ENCODE measurements at places on chromosomes 7 and 10.

DNA sequence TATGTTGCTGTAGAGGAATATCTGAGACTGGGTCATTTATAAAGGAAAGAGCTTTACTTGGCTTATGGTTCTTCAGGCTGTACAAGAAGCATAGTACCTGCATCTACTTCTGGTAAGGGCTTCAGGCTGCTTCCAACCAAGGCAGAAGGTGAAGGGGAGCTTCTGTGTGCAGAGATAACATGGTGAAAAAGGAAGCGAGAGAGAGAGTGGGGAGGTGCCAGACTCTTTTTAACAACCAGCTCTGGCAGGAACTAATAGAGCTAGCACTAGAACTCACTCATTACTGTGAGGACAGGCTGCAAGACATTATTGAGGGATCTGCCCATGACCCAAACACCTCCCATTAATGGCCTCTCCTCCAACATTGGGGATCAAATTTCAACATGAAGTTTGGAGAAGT lies 94.5 kb downstream of the KIF20B start:
- DNase-seq: no peak

DNA sequence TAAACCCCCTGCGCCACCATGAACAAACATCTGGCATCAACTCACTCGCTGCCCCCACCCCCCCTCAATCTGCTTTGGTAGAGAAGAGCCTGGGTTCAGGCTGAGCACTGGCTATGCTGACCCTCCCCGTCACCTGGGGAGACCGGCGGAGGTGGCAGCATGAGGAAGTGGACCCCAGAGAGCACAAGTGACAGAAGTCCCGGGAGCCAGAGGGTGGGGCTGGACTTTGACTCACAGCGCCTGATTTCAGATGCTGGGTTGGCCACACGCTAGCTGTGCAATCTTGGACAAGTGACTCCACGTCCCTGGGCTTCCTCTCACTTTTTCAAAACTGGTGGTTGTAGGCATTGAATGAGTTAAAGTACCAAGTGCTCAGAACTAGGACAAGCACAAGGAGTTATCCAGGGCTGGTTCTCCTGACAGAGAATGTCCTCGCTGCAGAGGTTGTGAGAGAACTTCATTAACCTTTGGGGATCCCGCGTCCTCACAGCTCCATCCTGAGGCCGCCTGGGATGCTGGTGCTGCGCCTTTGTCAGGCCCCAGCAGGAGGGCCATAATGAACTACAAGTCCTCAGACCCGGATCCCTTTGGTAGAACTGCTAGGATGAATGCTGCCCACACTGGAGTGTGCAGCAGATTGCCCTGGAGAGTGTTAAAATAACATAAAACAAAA lies 48.8 kb upstream of the RASGEF1A start:
- no peak for DNase-seq

DNA sequence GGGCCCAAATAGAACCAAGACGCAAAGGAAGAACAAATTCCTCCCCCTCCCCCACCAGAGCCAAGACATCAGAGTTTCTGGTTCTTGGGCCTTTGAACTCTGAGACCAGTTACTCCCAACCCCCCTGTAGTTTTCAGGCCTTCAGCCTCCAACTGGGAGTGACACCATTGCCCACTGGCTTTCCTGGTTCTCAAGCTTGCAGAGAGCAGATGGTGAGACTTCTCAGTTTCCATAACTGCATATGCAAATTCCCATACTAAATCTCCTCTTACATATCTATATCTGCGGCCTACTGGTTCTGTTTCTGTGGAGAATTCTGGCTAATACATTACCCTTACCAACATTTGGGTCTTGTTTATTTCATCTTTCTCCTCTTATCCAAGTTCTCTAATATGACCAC lies 762.9 kb downstream of the GRM8 start:
- DNase-seq: no peak

GRCh38 chr7:22793593-22794462 lies 28.8 kb downstream of the TOMM7 start:
- no peak for DNase-seq

DNA sequence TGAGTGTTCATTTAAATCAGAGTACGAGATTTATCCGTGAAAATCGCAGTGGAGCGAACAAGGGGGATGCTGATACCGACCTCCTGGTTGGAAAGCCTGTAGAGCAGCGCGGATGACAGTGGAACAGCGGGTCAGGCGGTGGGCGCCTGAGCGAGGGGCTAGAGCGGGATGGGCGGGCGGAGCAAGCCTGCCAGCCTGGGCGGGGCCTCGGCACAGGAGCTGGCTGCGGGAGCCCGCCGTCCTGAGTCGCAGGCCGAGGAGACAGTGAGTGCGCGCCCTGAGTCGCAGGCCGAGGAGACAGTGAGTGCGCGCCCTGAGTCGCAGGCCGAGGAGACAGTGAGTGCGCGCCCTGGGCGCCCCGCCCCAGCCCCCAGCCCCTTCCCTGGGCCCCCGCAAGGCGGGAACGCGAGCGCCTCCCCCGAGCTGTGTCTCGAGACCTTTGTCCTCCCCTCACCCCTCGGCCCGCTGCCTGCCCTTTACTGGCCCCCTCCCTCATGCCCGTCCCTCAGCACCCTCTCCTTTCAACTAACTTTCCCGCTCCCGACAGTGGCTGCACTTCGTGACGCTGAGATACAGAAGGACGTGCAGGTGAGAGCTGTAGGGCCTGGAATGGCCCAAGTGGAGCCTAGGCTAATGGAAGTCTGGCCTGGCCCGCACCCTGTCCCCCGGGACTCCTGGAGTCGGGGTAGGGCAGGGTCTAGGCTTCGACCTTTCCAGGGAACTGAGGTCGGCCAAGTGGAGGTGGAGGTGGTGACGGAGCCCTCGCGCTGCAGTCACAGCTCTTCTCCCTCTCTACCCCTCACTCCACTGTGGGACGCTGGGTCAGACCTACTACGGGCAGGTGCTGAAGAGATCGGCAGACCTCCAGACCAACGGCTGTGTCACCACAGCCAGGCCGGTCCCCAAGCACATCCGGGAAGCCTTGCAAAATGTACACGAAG lies at the start of gene AS3MT:
TSS of gene AS3MT (plus strand) at position 213 of the 941 bp plus-strand sequence. CDS start at position 336, 123 bp downstream.
- no peak for DNase-seq

DNA sequence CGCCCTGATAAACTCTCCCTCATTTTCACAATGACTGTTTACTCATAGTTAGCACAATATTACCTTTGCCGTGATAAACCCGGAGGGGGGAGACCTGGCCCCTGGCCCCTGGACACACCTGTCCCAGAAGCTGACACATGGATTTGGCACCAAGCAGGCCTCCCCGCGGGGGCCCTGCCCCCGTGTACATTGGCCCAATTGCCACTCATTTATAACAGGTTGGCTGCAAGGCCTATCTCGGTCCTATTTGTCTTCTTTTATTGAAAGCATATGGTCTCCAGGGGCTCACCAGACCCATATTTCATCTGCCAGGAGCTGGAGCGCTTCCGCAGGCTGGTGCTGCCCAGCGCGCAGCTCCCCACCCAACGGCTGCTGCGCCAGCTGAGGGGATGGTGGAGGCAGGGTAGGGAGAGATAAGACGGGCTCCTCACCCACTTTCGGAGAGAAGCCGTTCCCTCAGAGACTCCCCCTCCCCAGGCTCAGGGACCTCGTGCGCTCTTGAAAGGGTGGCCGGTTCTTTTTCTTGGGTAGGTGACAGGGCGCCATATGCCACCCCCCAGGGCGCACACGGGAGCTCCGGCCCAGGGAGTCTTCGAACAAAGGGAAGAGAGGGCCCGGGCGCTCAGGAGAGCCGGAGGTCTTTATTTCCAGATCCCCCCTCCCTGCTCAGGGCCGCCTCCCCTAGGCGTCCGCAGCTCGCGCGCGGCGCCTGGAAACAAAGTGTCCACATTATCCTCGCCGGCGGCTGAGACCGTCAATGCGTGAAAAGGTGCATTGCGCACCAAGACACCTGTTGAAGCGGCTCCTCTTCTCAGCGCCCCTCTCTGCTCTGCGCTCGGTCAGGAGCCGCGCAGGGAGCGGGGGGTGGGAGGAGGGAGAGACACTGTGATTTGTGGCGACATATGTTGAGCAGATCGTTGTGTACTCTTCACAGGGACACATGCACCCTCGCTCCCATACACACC lies 4.3 kb upstream of the NEUROG3 start:
- DNase-seq: no peak

- peak; percentile 66 for DNase-seq
Measured at GRCh38 chr7:36677769-36678437, 46.4 kb downstream of the AOAH start.

- no peak for DNase-seq
Measured at GRCh38 chr7:83908526-83908925, 259.6 kb upstream of the SEMA3E start.

GRCh38 chr7:135910393-135911036 lies 66.6 kb downstream of the MTPN start:
- DNase-seq: no peak

GRCh38 chr7:113015034-113015645 lies 71.5 kb downstream of the GPR85 start:
- DNase-seq: no peak

DNA sequence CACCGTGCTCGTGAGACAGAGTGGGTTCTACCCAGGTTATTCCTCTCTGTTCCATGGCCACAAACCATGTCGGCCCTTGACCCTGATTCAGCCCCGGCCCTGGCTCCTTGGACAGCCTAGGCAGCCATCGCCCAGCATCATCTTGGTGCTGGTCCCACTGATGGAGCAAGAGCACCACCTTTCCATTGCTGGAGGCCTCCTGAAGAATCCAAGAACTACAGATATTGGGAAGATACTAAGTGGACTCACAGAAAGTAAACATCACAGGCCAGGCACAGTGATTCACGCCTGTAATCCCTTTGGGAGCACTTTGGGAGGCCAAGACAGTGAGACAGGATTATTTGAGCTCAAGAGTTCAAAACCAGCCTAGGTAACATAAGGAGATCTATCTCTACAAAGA lies 125.1 kb downstream of the NT5C2 start:
- no peak for DNase-seq

DNA sequence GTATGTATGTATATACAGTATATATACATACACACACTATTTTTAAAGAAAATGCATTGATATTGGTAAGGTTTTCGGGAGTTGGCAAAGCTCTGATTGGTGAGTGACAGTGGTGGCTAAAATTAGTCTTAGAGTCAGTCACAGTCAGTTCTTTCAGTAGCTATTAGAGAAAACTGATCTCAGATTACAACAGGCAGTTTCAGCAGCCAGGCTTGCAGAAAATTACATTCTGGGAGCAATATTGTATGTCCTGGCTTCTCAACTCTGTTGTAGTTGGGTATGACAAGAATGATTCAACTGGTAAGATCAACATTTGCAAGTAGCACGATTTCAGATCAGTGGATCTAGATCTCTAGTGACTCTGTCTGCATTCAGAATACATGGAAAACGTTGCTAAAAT lies 897.9 kb upstream of the AUTS2 start:
- DNase-seq: no peak

DNA sequence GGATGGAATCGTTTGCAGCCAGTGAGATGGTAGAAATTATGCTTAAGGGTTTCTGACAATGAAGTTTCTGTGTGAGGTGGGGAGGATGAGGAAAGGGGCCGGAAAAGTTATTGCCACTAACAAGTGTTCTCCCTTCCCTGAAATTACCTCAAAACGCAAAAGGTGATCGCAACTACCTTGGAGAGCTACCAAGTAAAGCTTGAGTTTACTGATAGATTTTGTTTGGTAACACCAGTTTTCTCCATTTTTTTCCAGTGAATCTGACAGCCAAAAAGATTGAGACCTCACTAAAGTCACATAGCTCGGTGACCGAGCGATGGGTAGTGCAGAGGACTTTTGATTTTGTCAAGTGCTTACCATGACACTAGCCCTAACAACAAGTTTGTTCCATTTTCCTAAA lies 1.6 kb downstream of the SUV39H2 start:
- no peak for DNase-seq

- DNase-seq: no peak
Measured at GRCh38 chr7:123727071-123727837, 21.5 kb downstream of the WASL start.

- no peak for DNase-seq
Measured at GRCh38 chr10:122236690-122237306, 34.3 kb upstream of the BTBD16 start.

- DNase-seq: no peak
Measured at GRCh38 chr10:77494327-77494726, 143.3 kb downstream of the KCNMA1 start.

DNA sequence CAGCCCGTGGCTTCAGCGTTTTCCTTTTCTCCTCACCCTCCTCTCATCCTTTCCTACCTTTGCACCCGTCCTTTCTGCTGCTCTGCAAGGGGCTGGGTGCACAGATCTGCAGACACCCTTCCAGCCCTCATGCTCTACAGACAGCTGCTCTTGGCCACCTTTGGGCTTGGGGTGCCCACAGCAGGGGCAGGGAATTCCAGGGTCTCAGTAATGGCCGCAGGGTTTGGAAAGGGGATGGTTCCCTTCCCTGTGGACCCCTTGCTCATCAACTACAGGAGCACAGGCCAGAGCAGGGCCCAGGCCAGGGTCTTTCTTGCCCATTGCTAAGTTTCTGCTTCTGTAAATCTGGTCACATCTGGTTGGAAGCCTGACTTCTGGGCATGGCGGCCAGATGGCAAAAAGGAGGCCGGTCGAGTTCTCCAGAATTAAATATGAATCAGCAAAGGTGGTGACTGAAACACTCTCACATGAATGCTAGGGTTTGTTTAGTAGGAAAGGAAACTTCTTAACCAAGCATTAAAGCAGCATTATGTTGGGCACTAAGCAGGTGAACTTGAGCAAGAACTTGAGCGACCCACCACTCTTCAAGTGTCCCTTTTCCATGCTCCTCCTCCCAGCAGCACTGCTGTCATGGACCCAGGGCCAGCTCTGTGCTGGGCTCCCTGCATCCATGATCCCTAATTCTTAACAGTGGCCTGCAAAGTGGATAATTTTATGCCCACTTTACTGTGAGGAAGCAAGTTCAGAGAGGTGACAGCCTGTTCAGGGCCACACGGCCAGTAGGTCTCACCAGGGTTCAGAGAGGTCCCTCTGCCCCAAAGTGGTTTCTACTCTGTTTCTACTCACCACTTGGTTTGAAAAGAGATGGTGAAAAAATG lies 1.5 kb downstream of the ECHDC3 start:
- no peak for DNase-seq

DNA sequence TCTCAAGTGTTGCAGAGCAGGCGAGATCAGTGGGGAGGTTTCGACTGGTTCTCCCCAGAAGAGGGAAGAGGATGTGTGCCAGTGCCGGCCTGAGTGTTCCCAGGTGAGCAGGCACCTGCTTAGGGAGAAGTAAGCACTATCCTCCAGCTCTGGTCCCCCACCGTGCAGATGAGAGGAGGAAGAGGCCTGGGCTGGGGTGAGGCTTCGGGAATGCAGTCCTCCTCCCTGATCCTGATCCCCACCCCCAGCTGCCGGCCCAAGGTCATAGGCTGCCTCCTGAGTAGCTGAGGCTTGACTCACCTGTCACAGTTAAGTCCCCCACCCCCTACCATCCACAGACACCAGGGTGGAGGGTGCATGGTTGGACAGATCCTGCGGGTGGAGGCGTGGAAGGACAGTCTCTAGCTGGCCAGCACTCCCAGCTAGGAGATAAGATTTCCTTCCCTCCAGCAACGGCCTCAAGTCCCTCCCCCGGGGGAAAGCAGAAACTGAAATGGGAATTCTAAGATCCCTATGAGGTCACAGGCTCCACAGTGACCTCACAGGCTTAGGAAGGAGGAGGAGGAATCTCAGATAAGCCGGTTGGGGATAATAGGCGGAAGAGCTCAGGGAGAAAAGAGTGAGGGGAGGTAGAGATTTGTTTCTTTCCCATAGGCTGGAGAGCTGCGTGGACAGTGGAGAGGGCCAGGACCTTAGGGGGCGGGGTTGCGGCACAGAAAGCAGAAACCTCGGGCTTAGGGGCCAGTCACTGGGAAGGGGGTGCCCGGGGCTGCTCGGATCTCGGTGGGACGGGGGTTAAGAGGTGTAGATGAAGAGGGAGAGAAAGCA lies 1.0 kb downstream of the LRCH4 start:
- no peak for DNase-seq
